HepG2 (cell line): ENCODE measurements at places on chromosomes 3 and 15.

DNA sequence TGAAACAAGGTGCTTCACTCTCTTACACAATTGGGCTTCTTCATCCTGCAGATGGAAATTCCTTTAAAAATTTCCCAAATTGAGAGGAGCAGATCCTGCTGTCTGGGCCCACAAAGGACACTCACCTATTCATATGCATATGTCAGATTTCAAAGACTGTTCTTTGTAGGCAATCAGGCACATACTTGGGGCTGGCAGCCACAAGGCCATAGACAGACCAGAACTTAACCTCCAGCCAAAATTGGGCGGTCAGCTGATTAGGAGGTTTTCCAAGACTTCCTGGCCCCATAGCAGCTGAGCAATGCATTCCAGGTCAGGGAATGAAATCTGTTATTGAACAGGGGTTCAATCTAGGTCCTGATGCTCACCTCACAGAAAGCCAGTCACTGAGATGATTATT is 15.0 kb upstream of the HPS3 start:
- no peak overlapping the region for H3K27ac ChIP-seq
- no peak for DNase-seq
- peaks cover 12% of the 10 kb centered on the region; the same call in 1 of the 2 replicates for H3K4me1 ChIP-seq
- no peak overlapping the region for H3K4me3 ChIP-seq

GRCh38 chr15:29978411-29979382 is 104.1 kb upstream of the GOLGA8J start:
- no peak for DNase-seq
- H3K36me3 ChIP-seq = no peaks in the 10 kb centered on the region
- no peak overlapping the region for H3K27ac ChIP-seq
- H3K4me3 ChIP-seq = no peak overlapping the region
- H3K4me1 ChIP-seq = no peaks in the 10 kb centered on the region

GRCh38 chr3:71197841-71198565 is 385.5 kb downstream of the FOXP1 start:
- H3K4me1 ChIP-seq = peaks cover 22% of the 10 kb centered on the region
- peaks cover 4% of the 10 kb centered on the region for H3K36me3 ChIP-seq
- H3K4me3 ChIP-seq = no peak overlapping the region
- H3K27me3 ChIP-seq = no peaks in the 10 kb centered on the region

DNA sequence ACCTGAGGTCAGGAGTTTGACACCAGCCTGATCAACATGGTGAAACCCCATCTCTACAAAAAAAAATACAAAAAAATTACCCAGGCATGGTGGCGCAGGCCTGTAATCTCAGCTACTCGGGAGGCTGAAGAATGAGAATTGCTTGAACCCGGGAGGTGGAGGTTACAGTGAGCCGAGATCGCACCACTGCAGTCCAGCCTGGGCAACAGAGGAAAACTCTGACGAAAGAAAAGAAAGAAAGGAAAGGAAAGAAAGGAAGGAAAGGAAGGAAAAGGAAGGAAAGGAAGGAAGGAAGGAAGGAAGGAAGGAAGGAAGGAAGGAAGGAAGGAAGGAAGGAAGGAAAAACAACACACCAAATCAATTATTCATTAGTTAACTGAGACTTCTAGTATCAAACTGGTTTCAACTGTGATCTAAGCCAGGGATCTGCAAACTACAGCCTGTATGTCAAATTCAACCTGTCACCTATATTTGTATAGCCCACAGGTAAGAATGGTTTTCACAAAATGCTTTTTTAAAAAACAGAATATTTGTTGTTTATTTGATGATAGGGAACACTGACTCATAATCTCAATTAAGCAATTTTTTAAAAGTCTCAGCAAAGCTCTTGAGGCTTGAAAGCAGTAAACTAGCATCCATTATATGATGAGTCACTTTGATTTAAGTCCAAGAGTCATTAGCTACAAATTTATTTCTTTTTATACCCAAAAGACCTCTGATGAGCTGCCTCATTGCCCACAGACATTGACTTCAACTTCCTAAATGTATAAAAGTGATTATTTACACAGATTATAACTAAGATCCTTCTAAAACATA is 127.6 kb downstream of the TBL1XR1 start:
- no peak overlapping the region for H3K27ac ChIP-seq
- DNase-seq = no peak
- no peak overlapping the region for H3K4me3 ChIP-seq
- no peaks in the 10 kb centered on the region for H3K4me1 ChIP-seq
- H3K27me3 ChIP-seq = no peaks in the 10 kb centered on the region
- H3K36me3 ChIP-seq = no peaks in the 10 kb centered on the region; the same call in none of the 2 replicates

- H3K27me3 ChIP-seq = no peaks in the 10 kb centered on the region
- DNase-seq = no peak
- no peak overlapping the region for H3K4me3 ChIP-seq
- H3K36me3 ChIP-seq = peaks cover 20% of the 10 kb centered on the region; the same call in 2 of the 3 replicates
Measured at GRCh38 chr3:112539825-112540650, 21.7 kb downstream of the ATG3 start.
